ENCODE measurements at places on chromosomes 16 and 17. TPM values are rescaled to one million over a fixed set of nuclear protein-coding genes. Genes with fewer than 3 reads are reported as not detected.

Gene KRT31
- not detected for total RNA-seq

Gene AOC3
- total RNA-seq, result 18.6 TPM

Gene GJC1
- total RNA-seq, result 34.3 TPM

Gene WFIKKN1
- 0.71 TPM for total RNA-seq

Gene FNDC8
- not detected for total RNA-seq

Gene ASPA
- 5.4 TPM for total RNA-seq

Gene TBC1D26
- total RNA-seq, result 2.9 TPM

Gene ADAD2
- total RNA-seq, result 4.3 TPM

Gene NHERF2
- total RNA-seq, result 36.8 TPM

Gene ATP6V0D1
- total RNA-seq, result 136 TPM

Gene C1QL1
- 11.7 TPM for total RNA-seq

Gene ADAP2
- total RNA-seq, result 5.5 TPM

Gene BEAN1
- 5.9 TPM for total RNA-seq

Gene KRTAP3-2
- total RNA-seq, result not detected

Gene PDIA2
- total RNA-seq, result 2.1 TPM

Gene CCL4L2
- 5.4 TPM for total RNA-seq

Gene PRAC1
- not detected for total RNA-seq

Gene KRT9
- not detected for total RNA-seq

Gene ZPBP2
- not detected for total RNA-seq

Gene GGA3
- 19.6 TPM for total RNA-seq

Gene HBQ1
- 4.1 TPM for total RNA-seq

Gene GDPD3
- total RNA-seq, result 2.1 TPM

Gene TMC7
- total RNA-seq, result 3.1 TPM

Gene KRTAP2-1
- total RNA-seq, result not detected

Gene CCL23
- not detected for total RNA-seq

Gene HAGHL
- 4.0 TPM for total RNA-seq

Gene ACLY
- total RNA-seq, result 145 TPM

Gene SP6
- total RNA-seq, result 0.38 TPM

Gene JMJD8
- total RNA-seq, result 43.3 TPM

Gene PPY
- not detected for total RNA-seq

Gene SIRT7
- total RNA-seq, result 13.4 TPM

Gene MCRIP2
- total RNA-seq, result 8.7 TPM
